Aorta (tissue), 5 donors: ENCODE measurements at places on chromosomes 1 and 21. TPM values are rescaled to one million over a fixed set of nuclear protein-coding genes. Genes with fewer than 3 reads are reported as not detected.

DNA sequence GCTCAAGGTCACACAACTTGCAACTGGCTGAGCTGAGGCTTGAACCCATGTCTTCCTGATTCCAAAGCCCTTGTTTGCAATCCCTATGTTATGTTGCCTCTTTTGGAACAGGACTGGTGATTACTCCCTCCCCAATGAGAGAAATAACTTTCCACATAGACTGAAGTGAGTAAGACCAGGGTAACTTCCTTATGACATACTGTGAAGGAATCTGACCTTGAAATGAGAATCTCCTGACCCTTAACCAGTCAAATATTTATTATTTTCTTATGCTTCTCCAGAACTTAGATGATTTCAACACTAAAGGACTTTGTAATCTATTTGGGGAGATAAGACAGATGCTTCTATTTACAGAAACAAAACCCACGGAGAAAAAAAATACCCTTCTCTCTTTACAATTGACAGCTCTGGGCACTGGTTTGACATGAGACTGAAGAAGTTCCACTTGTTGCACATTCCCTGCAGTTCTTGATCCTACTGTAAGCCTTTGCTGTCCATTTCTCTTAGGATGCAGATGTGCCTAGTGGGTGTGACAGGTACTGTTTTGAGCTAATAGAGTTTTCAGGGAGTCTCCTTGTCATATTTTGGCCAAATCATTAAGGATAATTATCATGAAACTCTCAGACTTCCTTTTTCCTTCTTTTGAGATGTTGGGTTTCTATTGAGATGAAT lies 3.9 kb upstream of the RPTN start:
- DNase-seq = no peak

DNA sequence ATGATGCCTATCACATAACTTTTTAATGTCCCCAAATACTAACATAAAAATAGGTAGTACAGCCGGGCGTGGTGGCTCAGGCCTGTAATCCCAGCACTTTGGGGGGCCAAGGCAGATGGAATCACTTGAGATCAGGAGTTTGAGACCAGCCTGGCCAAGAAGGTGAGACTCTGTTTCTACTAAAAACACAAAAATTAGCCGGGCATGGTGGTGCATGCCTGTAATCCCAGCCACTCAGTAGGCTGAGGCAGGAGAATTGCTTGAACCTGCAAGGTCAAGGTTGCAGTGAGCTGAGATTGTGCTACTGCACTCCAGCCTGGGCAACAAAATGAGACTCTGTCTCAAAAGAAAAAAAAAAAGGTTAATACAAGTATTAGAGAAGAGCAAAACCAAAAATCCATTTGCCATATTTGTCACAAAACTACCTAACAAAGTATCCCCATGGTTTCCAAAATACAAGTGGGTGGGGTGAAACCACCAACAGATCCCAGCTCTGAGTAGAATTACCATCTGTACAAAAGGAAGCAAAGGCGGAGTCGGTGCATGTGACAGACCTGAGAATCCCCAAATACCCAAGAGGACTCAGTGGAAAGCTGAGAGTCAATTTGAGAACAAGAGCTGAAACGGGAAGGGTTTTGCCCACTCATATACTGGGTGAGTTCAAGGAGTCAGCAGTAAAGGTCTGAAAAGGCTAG lies 113.2 kb downstream of the TOMM20 start:
- DNase-seq = no peak

GRCh38 chr1:152436593-152437496 lies 22.8 kb upstream of the CRNN start:
- no peak for DNase-seq

GRCh38 chr1:159318784-159319551 lies 16.8 kb downstream of the FCER1A start:
- DNase-seq = no peak

GRCh38 chr1:21647431-21648351 lies 21.5 kb downstream of the RAP1GAP start:
- no peak for DNase-seq

DNA sequence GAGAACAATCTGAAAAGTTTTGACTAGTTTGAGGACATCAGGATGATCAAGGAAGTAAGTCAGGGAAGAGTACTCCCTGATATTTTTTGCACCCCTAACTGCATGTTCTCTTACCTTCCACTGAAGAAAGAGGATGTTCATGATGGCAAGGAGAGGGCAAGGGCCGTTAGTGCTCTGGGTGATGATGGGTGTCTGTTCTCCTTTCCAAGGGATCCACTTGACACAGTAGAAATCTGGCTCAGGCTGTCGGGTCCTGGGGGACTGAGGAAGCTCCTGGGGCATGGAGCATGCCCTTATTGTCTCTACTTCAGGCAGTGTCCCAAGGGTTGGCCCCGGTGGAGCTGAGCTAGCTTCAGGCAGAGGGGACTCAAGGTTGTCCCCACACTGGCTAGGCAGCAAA lies 4.7 kb downstream of the MINDY1 start:
- DNase-seq = no peak

DNA sequence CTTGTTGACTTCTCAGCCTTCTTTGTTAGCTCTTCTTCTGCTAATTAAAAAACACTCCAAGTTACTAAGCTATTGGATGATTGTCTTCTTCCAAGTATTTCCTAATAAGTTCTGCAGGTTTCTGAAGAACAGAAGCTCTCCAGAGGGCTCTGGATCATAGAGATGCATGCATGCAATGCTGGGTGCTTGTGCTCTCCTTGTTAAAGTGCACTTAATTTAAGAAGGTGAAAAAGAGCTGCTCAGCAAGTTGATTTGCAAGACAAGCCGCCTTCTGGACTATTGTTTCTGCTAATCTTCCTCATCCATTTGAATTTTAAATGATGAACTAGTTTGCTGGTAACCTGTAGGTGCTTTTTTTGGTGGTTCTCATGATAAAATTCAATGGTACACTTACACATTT lies 16.1 kb downstream of the RRP15 start:
- no peak for DNase-seq

DNA sequence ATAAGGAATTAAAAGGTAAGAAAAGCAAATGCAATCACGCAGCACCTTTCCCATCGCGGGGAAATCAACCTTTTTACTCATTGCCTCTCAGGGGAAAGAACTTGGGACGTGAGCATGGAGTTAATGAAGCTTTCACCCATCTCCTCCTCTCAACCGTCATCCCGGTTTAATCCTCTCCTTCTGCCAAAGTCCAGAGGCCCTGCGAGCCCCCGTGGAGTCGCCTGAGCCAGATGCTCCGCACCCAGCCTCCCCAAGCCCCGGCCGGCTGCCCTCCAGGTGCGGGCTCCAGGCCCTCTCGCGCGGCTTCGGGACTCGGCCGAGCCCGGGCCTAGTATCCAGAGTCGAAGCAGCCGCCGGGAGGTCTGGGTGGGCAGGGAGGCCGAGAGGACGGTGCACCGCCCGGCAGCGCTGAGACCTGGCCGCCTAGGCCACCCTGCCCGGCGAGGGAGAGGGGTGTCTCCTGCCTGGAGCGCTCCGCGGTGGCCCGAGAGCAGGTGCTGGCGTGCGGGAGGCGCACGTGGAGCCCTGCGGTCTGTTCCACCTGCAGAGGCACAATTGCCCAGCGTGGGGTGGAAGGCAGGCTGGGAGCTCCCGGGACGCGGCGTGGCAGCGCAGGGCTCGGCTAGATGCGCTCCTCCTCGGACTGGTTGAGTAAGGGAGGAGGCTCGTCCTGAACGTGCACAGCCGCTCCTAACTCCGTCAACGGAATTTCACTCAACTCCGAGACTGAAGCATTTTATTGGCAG lies 218.5 kb downstream of the SDCCAG8 start:
- DNase-seq = peak; percentile 73

DNA sequence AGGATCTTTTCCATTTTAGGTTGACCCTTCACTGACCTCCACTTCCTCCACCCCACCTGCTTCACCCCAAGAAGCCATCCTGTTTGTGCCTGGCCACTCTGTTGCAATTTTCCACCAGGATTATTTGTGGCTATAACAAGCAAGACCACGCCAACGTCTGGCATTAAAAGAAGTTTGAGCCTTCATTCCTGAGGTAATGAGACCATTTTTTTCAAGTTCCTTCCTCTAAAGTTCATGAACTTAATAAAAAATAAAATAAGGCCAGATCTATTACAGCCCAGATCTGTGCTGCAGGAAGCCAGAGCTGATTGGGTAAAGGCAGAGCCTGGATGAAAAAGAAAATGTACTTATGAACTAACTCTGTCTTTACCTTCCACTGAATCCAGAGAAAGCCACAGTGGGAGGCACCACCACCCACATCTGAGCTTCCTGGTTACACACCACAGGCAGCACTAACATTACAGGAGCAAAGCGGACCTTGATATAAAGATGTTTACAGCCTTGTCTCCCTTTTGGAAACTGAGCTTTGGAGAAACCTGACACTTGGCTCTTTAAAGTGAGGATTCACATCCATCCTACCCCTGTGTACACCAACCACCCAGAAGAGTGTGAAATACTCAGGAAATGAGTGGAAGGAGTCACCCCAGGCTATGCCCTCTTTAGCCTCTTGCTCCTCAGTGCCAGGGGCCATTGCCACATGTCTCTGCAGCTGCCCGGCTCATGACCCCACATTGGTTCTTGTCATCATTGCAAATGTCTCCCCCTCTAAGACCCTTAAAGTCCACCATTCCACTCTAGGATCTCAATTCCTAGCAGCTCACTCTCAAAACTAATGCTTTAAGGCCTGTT lies 293.6 kb downstream of the PLPP3 start:
- DNase-seq = no peak

PTPRC gene
- 46.6 TPM for total RNA-seq

DNA sequence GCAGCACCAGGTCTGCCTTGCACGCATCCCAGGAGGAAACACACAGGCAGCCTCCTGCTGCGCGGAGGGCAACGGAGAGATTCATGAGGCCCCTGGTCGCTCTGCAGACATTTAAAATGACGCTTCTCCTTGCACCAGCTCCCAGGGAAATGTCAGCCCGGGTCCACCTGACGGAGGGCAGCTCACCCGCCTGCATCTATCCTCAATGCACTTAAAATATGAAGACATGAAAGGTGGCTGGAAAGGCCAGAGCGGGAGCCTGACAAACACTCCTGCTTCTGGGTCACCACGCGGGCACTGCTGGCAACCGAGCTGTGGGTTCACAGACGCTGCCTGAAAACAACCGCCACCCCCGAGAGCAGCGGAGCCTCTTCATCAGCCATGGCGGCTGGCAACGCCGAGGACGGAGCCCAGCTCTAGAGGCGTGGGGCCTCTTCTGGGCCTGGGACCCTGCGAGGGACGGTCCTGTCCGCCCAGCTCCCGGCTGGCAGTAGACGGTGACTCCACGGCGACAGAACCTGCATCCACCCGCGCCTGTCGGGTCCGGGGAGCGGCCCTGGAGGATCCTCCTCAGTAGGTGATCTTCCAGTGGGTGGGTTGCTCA lies 22.7 kb downstream of the POFUT2 start:
- DNase-seq = peak; percentile 71

DNA sequence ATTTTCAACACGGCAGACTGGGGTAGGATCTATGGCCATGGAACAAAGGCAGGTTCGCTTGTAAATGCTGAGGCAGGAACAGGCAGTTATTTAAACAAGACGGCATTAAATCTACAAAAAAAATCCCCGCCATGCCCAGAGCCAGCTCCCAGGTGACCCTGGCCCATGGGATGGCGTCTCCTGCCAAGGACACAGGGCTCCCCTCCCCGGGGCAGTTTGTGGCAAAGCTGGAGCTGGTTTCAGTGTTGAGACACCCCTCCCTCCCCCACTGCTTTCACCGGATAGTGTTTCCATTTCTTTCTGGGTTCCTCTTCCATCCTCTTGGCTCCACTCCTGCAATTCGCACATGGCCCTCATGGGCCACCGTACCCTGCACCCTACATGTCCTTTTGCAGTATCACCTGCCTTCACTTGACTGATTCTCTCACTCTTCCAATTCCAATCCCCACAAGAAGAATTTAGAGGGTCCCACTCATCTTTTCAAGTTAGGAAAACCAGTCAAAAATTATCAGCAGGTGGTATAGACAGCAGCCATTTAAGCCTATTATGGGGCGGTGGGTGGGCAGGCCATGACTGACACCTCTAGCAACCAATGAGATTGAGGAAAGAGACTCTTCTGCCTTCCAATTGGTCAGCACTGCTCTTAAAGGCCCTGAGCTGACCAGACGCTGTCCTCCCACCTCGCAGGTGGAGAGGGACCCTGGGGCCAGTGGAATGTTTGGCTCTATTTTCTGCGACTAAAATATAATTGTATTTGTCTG lies 52.0 kb downstream of the OLIG1 start:
- peak; percentile 43 for DNase-seq

- DNase-seq = no peak
Measured at GRCh38 chr1:16972189-16972895, 8.1 kb downstream of the MFAP2 start.

DNA sequence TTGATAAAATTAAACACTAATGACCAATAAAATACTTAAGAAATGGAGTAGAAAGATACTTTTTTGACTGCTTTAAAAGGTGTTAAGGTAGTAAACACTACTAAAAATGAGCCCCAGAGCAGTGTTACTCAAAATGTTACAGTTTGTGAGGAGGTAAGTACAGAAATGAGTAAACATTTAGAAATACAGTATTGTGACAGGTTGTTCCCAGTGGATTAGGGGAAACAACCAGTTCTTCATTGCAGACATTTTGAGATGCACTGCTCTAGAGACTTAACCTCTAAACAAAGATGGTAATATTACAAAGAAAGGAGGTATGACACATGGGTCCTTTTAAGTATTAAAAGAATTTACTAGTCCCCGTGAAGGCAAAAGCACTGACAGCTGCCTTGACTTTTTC lies 12.7 kb downstream of the DHX9 start:
- no peak for DNase-seq

DNA sequence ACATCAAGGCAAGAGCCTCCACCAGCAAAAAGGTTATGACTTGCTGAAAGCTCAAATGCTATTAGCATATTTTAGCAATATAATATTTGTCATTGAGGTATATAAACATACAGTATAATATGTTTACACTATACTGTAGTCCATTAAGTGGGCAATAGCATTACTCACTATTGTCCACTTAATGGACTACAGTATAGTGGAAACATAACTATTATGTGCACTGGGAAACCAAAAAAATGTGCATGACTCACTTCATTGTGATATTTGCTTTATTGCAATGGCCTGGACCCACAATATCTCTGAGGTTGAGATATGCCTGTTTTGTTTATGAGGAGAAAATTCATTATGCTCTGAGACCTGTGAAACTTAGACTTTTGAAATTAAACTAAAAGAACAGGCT lies 300.0 kb downstream of the BARHL2 start:
- no peak for DNase-seq

SPRR5 gene
- total RNA-seq = not detected

RNF223 gene
- not detected for total RNA-seq

- no peak for DNase-seq
Measured at GRCh38 chr1:235027076-235027861, 101.4 kb downstream of the TOMM20 start.

- DNase-seq = no peak
Measured at GRCh38 chr1:113322439-113322838, 67.9 kb upstream of the MAGI3 start.

TRAF3IP3 gene
- 4.3 TPM for total RNA-seq

- DNase-seq = no peak
Measured at GRCh38 chr1:56193656-56194055, 385.7 kb downstream of the PLPP3 start.

DNA sequence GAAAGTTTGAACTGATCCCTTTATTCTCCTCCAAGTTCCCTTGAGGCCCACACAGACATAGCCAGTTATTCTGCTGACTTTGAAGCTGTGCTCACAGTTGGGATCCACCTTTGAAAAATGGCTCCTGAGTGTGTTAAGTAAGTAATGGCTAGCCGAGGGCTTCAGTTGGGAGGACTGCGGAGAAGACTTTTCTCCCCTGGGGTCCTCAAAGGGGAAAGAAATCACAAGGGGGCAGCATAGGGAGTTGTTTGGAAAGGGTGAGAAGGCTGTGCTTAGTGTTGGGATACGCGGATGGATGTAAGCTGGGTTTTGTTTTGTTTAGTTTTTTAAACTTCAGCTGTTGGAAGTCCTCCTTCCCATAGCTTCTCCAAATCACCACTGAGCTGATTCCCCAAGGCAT lies 8.3 kb downstream of the PGM1 start:
- DNase-seq = no peak
